ENCODE measurements at places on chromosomes 1 and 21.

- DNase-seq = no peak
Measured at GRCh38 chr1:39779821-39780220, 8.7 kb upstream of the OXCT2 start.

GRCh38 chr1:58813801-58814200 is 30.0 kb upstream of the JUN start:
- DNase-seq = no peak

GRCh38 chr1:231241750-231242149 is 738 bp downstream of the GNPAT start:
- DNase-seq = peak; percentile 1

GRCh38 chr1:27559466-27560030 is 44.4 kb downstream of the AHDC1 start:
- DNase-seq = no peak

GRCh38 chr1:182993746-182994145 is 29.5 kb upstream of the LAMC1 start:
- no peak for DNase-seq

GRCh38 chr1:175717610-175718540 is 25.5 kb downstream of the TNR start:
- no peak for DNase-seq

- no peak for DNase-seq
Measured at GRCh38 chr1:11842154-11843041, 5.2 kb downstream of the NPPA start.

- no peak for DNase-seq
Measured at GRCh38 chr1:2179283-2180013, 15.1 kb downstream of the FAAP20 start.

DNA sequence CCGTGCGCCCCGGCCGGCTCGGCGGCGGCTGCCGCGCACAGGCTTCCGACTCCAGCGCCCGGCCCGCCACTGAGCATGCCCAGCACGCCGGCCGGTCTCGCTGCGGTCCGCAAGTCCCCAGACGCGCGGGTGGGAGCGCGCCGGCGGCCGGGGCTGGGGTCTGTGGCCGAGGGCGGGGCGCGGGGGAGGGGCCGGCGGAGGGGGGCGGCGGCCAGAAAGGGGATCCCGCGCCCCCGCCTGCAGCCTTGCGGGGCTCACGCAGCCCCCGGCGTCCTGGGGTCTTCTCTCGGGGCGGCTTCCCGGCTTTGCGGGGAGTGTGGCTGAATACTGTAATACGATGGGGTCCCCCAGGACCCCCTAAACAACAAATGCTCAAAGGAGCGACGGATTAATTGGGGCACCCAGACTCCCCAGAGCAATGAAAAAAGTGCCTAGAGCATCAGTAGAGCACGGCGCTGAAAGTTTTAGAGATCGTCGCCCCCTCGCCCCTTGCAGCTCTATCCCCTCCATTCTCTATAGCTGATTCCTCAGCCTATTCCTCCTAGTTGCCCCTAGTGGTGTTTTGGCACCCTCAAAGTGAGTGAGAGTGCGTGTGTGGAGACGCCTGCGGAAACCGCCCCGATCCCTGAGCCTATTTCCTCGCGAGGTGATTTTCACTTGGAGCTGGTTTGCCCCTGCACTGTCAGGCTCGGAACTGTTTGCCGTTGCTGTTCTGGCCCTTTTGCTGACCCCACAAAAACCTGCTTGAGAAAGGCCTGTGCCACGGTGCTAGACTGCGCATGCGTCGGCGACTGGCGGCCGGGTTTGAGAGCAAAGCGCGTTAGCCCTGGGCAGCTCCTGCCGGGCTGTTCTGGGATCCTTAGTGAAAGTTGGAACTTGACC is at the start of gene VAV3:
VAV3 (minus strand) TSS at position 71 of the 882 bp plus-strand sequence. CDS start 311 bp downstream, outside the sequence.
- DNase-seq = peak; percentile 34

- peak; percentile 29 for DNase-seq
Measured at GRCh38 chr1:60809204-60809980, 273.0 kb upstream of the NFIA start.

DNA sequence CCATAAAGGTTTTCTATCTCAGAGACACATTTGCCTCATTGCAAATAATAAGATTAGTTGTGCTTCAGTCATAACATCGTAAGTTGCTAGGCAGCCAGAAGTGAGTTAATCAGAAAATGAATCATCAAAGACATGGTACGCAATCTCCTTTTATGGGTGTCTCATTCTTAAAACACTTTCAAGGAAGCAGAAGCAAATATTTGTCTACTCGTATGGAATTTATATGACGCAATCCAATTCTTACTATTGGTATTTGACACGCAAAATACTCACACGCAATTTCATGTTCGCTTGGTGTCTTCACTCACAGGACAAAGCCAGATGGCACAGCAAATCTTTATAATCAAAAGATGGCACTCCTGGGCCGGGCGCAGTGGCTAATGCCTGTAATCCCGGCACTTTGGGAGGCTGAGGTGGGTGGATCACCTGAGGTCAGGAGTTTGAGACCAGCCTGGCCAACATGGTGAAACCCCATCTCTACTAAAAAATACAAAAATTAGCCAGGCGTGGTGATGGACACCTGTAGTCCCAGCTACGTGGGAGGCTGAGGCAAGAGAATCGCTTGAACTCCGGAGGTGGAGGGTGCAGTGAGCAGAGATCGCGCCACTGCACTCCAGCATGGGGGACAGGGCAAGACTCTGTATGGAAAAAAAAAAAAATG is 56.4 kb downstream of the HLCS start:
- DNase-seq = no peak

GRCh38 chr1:162215902-162216301 is 146.4 kb downstream of the NOS1AP start:
- no peak for DNase-seq

GRCh38 chr1:246506367-246506673 is 759 bp downstream of the SMYD3 start:
- DNase-seq = no peak

- DNase-seq = no peak
Measured at GRCh38 chr1:165173409-165173808, 183.1 kb downstream of the LMX1A start.

GRCh38 chr1:205048382-205048781 is 5.4 kb downstream of the CNTN2 start:
- no peak for DNase-seq

Data from NCI-H524 treated with DMSO at 0.1 percent for 48 hours (cell line).